Right kidney (tissue), 9 donors: ENCODE measurements at places on chromosomes 4 and X.

DNA sequence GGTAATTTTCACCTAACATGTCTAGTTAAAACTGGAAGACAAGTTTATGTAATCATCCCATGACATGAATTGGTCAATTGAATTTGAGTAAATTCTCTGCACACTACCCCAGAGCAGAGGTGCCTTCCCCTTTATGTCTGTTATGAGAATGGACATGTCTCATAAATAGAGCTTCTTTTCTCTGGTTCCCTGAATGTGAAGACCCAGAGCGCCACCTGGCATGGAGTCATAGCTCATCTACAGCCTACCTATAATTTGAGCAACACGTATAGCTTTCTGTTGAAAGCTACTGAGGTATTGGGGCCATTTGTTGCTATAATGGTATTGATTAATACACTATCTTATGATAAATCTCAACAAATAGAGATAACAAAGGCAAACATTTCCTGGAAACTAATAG lies 626.5 kb upstream of the GALNTL6 start:
- DNase-seq: no peak

- DNase-seq: no peak
Measured at GRCh38 chr4:139299536-139299935, 1.8 kb upstream of the NAA15 start.

DNA sequence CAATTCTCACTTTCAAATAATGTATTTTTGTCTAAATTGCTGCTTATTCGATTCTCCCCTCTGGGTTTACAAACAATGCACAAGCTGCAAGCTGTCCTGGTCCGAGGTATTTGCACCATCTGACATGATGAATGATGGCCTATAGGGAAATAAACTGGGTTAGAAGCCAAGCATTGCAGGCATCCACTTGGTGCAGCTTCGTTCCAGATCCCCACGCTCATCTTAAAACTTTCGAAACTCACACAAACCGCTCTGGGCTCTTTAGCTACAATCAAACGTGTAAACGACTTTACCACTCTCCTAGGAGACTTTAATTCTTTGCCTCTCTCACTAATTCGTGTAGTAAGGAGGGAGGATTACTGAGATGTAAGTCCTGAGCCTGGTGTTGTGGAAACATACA lies 19.0 kb downstream of the PHKA2 start:
- no peak for DNase-seq

DNA sequence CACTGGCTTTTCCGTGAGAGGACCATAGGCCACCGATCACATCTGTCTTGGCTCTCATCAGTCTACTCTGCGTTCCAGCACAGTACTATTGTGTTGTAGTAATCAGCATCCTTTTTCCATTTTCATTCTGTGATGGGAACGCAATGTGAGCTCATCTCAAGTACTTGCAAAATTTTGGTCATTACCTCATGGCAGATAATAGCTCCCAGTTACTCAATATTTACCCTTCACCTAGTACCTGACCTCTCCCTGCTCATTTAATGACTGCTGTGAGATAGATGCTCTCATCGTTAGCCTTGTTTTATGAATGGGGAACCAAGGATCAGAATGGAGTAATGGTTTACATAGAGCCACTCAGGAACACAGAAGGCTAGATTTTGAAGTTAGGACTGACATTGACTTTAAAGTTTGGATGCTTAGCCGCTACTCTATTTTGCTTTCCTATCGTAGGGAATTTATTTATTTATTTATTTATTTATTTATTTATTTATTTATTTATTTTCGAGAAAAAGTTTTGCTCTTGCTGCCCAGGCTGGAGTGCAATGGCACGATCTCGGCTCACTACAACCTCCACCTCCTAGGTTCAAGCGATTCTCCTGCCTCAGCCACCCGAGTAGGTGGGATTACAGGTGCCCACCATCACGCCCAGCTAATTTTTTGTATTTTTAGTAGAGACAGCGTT lies 6.5 kb upstream of the GPR101 start:
- DNase-seq: no peak

DNA sequence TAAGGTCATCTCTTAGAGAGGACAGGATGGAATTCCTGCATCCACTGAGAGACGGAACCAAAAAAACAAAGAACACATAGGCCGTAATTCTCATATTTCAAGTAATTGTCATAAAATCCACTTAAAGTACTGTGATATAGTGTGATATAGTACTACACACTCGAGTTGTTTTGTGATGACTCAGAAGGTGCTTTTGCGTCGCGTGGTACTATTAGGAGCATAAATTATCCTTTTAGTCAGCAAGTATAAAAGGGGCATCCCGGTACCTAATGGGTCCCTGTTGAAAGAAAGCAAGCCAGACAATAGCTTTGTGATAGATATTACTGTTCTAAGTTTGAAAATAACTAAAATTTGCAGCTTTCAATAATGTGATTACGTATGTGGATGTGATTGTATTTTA lies 55.3 kb downstream of the GPR143 start:
- no peak for DNase-seq

DNA sequence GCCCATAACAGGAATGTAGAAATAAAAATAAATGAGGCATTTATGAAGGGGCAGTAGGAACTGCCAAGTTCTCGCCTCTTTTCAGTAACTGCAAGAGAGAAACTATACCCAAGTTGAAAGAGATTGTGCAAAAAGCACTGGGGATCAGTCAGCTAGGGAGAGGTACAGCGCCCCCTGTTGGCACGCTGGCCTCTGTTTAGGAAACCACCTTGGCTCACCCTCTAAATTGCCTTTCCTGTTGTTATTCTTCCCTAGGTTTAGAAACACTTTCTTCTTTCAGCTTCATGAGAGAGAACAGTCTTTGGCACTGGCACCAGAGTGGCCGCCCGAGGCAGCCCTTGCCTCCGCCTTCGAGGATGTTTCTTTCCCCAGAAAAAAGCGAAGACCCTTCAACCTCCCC lies 348.5 kb downstream of the MID1IP1 start:
- DNase-seq: no peak

- DNase-seq: peak; percentile 82
Measured at GRCh38 chr4:41644288-41644914, 104.1 kb downstream of the PHOX2B start.

GRCh38 chr4:107862658-107863057 lies 37.9 kb downstream of the SGMS2 start:
- no peak for DNase-seq

DNA sequence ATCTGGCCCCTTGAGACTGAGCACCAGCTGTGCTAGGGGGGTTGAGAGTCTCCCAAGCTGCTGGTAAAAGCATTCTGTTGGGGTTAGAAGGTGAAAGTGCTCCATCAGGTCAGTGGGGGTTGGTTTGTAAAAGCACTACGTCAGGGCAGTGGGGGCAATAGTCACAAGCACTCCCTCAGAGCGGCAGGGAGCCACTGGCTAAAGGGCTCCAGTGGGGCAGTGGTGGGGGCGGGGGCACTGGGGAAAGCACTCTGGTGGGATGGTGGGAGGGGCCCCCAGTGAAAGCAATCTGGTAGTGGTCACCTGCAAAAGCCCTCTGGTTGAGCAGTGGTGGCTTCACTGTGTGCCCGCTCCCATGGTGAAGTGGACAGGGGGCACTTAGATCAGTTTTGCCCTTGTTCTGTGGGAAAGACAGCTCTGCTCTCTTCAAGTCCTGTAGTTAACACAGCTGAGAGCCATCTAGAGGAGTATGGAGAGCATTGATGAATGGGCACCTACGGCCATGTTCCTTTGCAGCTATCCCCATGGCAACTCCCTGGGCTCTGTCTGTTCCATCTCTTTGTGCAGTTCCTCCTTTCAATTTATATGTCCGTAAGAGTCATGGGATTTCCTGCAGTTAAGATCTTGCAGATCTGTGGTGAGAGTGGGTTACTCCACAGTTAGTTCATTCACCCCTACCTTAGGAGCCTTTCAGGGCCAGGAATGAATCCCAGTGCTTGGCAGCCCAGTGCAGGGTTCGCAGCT lies 106.4 kb downstream of the SH3BGRL start:
- DNase-seq: no peak

DNA sequence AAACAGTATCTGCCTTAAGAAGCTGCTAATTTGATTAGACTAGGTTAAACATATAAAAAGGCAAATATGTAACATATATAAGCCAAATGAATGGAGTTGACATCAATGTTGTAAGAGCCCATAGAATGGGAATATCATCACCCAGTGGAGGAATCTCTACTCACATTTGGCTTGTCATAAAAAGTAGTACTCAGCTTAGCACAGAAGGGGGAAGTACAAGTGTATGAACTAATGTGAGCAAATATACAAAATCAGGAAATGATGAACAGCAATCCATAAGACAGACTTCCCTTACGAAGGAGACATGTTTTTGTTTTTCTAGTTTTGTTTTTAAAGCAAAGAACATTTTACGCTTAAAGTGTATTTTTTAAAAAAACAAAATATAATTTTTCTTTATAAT lies 74.9 kb downstream of the MAB21L2 start:
- DNase-seq: no peak

DNA sequence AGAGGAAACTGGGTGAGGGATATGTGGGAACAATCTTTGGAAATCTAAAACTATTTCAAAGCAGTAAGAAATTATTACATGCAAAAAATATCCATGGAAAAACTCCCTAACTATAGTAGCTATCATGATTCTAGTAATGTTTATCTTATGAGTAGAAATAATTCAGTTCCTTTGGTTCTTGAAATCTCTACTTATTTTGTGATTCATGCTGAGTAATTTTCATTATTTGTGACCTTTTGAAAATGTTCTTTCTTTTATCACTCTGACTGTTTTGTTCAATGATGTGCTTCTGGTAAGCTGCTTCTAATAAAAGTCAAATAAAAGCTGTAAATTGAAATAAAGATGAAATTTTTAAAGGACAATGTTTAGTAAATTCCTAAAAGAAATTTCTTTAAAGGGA lies 40.4 kb upstream of the MAGEB10 start:
- DNase-seq: no peak

- DNase-seq: no peak
Measured at GRCh38 chr4:149555146-149555545, 260.5 kb downstream of the IQCM start.

DNA sequence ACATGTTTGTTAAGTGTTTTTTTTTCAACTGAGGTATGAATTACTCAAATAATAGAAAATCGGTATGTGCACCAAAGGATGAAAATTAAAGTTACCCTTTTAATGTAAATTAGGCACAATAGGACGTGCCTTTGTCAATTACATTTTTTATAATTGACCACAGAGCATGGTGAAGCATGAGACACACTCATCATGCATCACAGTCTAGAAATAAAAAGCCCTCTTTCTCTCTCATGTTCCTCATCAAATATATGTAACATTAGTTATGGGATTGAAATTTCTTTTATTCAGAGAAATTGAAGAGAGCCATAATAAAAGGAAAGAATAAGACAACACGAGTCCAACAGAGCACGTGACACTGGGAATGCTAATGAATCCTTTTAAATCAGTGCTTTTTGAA lies 3.5 kb downstream of the GNRHR start:
- DNase-seq: no peak

GRCh38 chr4:148061795-148062194 lies 329.9 kb downstream of the ARHGAP10 start:
- peak; percentile 36 for DNase-seq

- no peak for DNase-seq
Measured at GRCh38 chr4:99664716-99665115, 7.1 kb upstream of the C4orf54 start.

- DNase-seq: no peak
Measured at GRCh38 chrX:23937100-23937499, 29.3 kb downstream of the CXorf58 start.

GRCh38 chrX:35726176-35726575 lies 72.0 kb upstream of the MAGEB16 start:
- no peak for DNase-seq

DNA sequence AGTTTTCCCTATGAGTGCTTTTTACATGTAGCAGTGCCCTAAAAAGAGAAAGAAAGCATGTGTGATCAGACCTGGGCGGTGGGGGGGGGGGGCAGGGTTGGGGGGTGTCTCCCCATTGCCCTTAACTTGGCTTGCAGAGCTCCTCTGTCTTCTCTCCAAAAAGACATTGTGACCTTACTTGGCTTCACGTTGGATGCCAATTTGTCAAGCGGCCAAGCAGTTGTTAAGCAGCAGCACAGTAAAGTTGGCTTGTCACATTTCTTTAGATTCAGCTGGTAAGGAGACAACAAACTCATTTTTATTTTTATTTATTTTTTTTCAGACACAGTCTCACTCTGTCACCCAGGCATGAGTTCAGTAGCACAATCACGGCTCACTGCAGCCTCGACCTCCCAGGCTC lies 57.3 kb upstream of the ZNF157 start:
- no peak for DNase-seq
